CD4-positive, alpha-beta T cell treated with Interferon alpha-2 for 1 hour (primary cell): ENCODE measurements at places on chromosomes 13 and 19.

DNA sequence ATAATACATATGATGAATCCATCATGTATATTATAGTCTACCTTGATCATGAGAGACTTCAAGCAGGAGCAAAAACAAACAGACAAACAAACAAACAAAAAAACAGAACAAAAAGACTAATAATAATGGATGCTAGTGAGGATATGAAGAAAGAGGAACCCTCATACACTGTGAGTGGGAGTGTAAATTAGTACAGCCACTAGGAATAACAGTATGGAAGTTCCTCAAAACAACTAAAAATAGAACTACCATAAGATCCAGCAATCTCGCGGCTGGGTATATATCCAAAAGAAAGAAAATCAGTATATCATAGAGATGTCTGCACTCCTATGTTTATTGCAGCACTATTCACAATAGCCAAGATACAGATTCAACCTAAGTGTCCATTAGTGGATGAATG is 7.0 kb upstream of the DLEU7 start:
- no peak for DNase-seq

- no peak for DNase-seq
Measured at GRCh38 chr13:78976696-78977095, 317.7 kb upstream of the OBI1 start.

DNA sequence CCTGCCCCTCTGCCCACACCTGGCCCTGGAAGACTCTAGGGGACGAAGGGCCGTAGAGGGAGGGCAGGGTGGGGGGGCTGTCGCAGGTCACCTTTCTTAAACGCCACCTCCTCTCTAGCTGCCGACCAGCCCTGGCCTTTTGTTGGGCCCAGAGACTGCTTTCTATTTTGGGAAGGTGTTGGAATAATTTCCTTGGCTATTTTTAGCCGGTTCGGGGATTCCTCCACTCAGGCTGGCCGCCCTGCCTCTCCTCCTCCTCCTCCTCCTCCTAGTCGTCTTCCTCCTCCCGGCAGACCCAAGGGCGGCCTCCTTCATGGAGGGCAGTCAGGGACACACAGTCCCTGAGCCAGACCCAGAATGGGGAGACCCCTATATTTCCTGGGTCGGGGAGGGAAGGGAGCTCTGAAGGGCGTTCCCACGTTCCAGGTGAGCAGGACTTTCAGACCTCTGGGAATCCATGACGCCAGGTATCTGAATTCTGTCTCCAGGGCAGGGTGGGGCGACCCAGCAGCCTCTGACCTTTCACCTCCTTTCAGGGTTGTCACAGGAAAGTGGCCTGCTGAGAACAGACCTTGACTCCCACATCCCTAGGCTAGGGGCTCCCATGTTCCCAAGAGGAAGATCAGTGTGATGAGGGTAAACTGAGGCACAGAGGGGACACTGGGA is 19.9 kb downstream of the GADD45B start:
- DNase-seq: no peak

DNA sequence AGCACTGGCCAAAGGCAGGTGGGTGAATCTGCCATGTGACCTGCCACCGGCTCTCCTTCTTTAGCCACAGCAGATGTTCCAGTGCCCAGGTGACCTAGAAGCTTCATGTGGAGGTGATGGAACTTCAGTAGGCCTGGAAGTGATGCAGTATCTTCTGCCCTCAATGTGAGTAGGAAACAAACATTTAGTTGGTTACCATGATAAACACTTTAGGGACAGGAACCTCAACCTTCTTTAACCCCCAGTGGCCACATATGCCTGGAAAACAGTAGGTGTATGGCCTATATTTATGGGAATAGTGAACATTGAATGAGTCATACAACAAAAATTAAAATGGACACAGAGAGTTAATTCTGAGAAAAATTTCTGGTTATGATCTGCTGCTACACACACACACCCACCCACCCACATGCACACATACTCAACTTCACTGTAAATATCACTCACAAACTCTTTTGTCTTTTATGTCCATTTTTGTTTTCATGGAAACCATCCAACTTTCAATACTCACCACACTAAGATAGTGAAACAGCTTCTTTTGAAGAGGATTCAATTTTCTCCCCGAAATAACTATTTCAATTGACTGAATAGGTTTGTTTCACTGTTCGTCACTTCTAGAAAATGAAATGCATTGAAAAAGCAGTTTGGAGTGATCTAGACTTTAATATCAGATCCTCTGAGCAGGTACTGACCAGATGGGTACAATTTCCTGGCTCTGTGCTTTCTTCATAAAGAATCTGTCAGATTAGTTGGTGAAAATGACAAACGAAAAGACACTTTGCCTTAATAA is 97.3 kb downstream of the STARD13 start:
- DNase-seq: no peak

DNA sequence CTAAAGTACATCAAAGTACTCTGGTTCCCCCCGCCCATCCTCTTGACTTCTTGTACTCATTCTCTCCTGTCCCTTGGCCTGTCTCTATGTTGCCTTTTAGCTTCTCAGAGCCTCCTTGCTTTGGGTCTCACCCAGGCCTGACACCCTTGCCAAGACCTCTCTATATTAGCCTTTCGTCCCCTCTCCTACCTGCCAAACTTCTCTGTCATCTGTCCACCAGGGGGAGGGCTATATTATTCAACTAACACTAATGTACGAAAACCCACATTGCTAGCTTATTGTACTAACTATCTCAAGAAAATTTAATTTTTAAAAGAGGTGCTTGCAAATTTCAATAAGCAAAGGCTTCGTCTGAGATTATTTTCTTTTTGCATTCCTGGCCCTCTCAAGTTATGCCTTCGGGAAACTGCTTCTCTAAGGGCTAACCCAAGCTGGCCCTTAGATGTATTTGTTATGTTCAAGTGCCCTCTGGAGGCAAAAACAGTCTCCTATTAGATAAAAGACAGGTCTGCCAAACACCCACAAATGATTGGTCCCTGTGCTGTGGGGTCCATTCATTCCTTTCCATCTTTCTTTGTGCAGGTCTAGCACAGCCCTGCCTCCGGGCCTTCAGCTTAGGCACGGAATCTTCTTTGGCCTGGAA is 6.3 kb upstream of the MRPS31 start:
- DNase-seq: peak; percentile 38

GRCh38 chr13:39233519-39233918 is 195.3 kb downstream of the NHLRC3 start:
- no peak for DNase-seq

DNA sequence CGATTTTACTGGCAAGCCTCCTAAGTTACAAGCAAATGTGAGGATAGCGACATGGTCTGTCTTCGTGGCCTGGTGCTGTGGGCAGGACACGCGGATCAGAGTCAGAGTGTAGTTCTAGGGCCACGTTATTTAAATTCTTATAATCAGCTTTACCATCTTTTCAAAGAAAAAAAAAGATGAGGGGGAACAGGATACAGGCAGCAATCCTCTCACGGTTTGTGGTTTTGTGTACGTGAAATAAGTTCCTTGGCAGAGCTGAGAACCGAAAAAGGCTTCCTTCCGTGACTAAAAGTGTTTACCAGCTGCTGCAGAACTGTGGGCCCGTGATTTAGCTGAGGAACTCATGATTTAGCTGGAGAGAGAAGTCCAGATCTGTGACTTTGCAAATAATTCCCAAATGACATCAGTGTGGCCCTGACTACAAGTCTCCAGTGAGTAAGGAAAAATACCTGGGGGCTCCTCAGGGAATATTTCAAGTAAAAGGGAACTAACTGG is 27.2 kb downstream of the RCBTB2 start:
- peak; percentile 80 for DNase-seq

DNA sequence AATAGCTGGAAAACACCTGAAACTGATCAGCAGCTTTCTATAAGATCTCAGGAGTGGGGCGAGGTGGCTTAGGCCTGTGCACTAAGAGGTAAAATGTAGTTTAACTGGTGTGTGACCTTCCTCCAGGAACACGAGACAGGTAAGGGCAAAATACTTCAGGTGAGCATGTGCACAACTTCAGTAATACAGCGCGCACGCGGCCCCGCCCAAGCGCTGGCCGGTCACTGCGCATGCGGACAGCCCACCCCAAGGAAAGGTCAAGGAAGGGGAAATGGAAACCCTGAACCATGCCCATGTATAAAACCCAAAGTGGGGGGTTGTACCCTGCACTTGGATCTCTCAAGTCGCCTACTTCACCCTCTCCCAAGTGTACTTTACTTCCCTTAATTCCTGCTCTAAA is 49.4 kb upstream of the ARHGEF7 start:
- DNase-seq: no peak

GRCh38 chr19:2062389-2062729 is 11.3 kb upstream of the MKNK2 start:
- no peak for DNase-seq

DNA sequence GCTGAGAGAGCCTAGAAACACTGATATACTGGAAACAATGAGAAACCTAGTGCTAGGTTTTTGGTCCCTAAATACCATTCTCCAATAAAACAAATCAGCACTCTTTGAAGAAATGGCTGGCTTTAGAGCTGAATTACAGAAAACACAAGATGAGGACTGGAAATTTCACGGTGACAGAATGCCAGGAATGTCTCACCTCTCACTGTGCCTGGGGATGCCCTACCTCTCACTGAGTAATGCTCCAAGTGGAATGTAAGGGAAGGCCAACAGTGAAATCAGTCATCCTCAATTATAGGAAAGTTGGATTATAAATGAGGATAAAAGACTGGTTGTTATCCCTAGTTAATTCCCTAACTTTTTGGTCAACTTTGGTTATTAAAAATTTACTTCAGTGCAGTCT is 259.0 kb downstream of the NALCN start:
- no peak for DNase-seq

DNA sequence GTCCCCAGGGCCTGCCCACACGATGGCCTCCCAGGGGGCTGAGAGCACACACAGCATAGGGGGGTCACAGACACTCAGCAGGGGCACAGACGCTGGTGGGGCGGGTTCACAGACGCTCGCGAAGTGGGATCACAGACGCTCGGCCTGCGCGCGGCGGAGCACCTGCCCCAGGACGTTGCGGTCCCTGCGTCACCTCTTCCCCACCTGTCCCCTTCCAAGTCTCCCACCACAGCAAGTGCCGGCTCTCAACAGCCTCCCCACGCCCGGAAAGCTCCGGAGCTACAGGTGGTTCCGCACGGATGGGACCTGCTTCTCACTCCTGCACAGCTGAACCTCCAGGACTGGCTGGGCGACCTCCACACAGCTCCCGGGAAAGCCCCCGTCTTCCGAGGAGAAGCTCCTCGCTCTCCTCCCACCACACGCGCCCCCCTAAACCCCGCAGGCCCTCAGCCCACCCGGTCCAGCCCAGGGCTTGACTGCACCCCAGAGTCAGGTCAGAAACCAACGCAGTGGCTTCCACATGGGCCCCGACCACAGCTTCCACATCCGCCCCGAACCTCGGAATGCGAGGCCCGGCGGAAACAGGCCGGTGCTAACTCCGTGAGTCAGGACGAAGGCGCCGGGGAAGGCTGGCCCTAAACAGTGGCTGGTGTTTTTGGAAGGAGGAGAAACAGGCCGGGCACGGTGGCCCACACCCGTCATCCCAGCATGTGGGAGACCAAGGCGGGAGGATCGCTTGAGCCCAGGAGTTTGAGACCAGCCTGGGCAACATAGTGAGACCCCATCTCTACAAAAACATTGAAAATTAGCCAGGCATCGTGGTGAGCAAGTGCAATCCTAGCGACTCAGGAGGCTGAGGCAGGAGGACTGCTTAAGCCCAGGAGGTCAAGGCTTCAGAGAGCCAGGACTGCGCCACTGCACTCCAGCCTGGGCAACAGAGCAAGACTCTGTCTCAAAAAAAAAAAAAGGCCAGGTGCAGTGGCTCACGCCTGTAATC is 16.5 kb downstream of the BTBD2 start:
- DNase-seq: no peak

- DNase-seq: no peak
Measured at GRCh38 chr13:95235974-95236373, 65.3 kb downstream of the ABCC4 start.
